Stimulated activated CD4-positive, alpha-beta T cell treated with anti-CD3 and anti-CD28 coated beads, Interleukin-12 subunit alpha, Interleukin-12 subunit beta, amount 100 ng/mL, for 24 hours (primary cell): ENCODE measurements at places on chromosomes 16 and 17.

- no peak for DNase-seq
Measured at GRCh38 chr16:55810451-55810961, 22.4 kb downstream of the CES1 start.

- DNase-seq = no peak
Measured at GRCh38 chr16:87326151-87326571, 9.0 kb upstream of the C16orf95 start.

GRCh38 chr17:3965118-3965800, 1.0 kb upstream of the ATP2A3 start:
- peak; percentile 44 for DNase-seq

GRCh38 chr17:63454915-63455314, 8.8 kb upstream of the CYB561 start:
- no peak for DNase-seq

DNA sequence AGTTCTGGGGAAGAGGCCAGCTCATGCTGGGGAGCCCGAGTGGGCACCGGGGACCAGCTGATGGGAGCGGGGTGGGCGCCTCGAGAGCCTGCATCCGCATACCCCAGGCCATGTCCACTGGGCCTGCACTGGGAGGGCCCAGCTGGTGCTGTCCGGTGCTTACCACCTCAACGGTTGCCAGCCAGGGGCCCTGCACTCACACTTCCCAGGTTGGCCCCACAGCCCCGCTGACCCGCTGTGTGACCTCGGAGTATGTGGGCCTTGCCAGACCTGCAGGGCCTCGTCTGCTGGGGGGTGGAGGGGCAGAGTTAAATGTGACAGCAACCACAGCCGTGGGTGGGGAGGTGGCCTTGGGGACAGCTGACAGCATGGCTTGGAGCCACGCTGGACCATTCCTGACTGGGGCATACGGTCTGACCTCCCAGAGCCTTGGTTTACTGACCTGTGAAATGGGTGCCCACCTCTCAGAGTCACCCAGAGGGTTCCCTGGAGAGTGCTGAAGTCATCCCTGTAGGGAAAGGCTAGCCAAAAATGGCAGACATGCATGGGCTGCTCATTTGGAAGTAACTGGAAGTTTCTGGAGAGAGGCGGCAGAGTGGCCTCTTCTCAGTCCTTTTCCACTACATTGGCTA, 5.4 kb upstream of the GAA start:
- DNase-seq = no peak

DNA sequence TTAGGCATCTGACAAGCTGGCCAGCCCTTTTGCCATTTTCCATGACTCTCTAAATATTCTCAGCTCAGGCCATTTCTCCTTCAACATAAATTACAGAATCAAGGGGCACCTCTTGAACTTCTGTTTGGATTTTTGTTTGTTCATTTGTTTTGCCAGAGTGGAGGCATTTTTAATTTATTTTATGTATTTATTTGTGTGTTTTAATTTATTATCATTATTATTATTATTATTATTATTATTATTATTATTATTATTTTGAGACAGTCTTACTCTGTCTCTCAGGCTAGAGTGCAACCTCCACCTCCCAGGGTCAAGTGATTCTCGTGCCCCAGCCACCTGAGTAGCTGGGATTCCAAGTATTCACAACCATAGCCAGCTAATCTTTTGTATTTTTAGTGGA, 1578.0 kb downstream of the CDH8 start:
- DNase-seq = no peak

DNA sequence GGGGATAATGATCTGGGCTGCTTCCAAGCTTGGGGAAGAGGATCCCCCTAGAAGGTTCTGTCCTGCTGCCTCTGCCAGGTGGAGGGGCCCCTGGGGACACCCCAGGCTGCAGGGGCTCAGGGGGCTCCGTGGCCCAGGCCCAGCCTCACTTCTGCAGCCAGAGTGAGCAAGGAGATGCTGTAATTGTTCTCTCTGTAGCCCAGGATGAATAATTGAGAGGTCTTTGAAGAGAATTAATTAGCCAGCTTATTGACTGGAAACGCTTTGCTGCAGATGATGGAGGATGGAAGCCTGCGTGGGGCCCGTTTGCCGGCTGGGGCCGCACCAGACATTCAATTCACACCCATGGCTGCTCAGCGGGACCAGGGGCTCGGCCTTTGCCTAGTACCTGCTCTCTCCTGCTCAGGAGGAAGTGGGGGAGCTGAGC, 38.5 kb downstream of the TMEM235 start:
- no peak for DNase-seq

DNA sequence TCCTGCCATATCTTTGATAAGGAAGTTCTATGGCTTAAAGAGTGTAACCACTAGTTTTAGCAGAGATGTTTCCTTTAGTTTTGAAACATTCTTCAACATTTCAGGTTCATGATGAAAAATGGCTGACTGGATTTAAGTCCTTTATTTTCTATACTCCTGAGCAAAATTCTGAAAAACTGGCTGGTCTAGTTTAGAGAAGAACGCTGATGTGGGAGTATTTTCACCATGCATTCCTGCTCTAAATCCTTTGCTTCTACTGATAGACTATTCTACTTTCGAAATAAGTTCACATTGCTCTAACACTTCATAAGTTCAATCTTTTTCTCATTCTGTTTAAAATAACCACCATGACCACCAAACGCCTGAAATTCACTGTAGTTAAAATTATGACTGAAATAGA, 281.9 kb downstream of the FTO start:
- DNase-seq = no peak

DNA sequence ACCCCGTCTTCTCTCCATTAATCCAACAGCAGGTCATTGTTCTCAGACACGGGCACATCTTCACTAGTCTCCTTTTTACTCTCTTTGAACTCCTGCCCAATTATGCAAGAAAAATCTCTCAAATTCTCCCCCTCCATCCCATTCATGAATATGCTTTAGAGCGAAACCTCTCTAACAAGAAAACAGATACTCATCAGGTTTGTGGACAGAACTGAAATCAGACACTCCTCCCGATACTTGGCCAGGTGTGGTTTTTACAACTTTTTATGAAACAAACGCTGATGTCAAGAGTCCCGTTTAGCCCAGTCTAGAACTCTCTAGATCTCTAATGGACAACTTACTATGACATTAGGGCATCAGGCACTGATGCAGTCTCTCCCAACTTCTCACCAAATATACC, 40.9 kb downstream of the PIK3R5 start:
- no peak for DNase-seq

DNA sequence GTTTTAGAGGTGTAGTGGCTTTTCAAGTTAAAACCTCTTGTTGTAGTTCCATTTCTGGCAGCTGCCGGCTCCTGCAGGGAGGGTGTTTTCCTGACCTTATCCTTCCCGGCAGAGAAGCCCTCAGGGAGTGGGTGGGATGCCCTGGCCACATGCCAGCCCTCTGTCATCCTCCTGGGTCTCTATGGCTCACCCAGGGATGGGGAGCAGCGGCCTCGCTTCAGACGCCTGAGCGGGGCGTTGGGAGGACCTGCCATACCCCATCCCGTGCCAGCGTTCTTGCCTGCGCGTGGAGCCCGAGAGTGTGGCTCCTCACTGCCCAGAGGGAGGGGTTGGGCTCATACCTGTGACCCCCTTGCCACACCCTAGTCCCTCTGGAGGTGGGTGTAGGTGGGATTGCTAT, 11.9 kb downstream of the KCNJ12 start:
- no peak for DNase-seq

- no peak for DNase-seq
Measured at GRCh38 chr16:57600048-57600835, 28.2 kb upstream of the ADGRG1 start.
